NCI-H460 (cell line): ENCODE measurements at places on chromosomes 4 and X.
A peak's percentile ranks its signal among the peaks of the same experiment; 100 is the strongest.

- peak; percentile 62 for DNase-seq
Measured at GRCh38 chrX:7925867-7926472, 1.2 kb downstream of the PNPLA4 start.

DNA sequence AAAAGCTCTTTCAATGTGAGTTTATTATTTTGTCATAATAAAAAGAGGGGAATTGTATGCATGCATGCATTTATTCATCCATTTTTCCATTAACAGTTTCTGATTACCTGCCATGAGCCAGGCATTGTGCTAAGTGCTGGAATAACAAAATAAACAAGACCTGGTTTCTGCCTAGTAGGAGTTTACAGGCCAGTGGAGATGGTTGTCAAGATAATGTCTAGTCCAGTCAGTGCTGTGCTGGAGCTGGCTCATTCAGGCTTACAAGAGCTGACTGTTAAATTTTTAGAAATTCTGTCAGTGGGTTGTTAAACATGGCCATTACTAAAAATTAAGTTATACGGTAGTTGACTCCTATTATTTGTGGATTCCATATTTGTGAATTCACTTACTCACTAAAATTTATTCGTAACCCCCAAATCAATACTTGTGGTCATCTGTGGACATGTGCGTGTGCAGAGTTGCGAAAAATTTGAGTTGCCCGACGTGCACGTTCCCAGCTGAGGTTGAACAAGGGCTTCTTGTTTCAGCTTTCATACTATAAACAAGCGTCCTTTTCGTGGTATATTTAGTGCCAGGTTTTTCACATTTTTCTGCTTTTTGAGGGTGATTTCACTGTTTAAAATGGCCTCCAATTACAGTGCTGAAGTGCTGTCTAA, 172.3 kb upstream of the RPS6KA3 start:
- no peak for DNase-seq

DNA sequence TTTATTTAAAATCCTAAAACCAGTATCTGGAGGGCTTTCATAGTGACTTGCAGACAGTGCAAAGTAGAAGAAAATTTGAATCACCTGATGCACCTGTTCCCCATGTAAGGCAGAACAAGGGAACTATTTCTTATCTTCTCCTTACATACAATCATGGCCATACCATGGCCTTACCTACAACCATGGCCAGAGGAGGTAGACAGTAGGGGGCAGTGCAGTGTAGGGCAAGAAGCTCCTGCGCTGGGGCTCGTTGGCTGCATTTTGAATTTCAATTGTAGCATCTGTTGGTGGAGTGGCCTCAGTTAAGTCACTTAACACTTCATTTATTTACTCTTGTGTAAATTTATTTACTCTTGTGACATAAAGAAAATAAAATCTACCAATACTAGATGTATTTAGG, 33.0 kb downstream of the GALNTL6 start:
- DNase-seq, result peak; percentile 38

DNA sequence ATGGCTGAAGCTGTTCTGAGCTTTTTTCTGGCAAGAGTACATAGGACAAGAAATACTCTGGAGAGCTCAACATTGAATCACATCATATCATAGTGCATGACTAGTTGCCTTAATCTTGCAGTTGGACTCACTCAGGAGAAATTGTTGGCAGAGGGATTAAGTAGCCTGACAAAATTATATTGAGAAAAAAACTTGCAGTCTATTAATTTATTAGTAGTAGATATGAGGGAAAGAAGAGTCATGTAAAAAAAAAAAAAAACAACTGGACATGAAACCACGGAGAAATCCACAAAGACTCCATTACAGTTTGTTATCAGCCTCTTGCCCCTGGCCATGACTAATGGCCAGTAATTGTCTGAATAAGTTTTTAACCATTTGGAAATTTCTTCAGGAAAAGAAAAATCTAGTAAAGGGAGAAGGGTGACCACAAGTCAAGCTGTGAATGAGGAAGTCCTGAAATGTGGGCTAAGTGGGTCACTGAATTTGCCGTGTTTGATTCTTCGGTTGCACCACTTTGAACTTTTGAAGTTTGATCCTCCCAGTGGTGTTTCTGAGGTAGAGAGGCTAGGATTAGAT, 45.6 kb downstream of the FHL1 start:
- DNase-seq, result no peak

DNA sequence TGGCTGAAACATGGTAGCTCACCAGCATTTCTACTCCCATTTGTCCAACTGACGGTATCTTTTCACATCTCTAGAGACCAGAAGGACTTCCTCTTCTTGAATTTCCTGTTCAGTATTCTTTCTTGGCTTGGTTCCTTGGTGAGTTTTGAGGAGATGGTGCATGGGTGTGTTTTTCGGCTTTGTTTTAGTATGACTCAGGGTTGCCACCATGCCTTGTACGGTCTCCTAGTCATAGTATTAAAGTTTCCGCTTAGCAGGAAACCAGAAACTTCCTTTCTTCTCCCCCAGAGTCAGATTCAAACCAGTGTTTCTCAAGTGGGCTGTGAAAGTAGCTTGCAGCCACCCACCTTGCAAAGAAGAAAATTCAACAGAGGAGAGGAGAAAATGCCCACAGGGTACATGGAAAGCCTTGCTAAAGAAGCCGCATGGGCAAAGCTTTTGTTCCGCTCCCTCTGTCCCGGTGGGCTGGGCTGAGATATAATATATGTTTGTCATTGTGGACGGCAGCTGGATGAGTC, 5.7 kb downstream of the CD99 start:
- no peak for DNase-seq

GRCh38 chr4:123250843-123251242, 145.8 kb upstream of the SPRY1 start:
- no peak for DNase-seq
